ENCODE measurements at places on chromosomes 6 and 20.

- DNase-seq: no peak
Measured at GRCh38 chr6:55822815-55823214, 52.6 kb downstream of the BMP5 start.

GRCh38 chr6:88165087-88165843 is 882 bp downstream of the CNR1 start:
- no peak for DNase-seq

- peak; percentile 56 for DNase-seq
Measured at GRCh38 chr6:137874204-137875057, 7.4 kb downstream of the TNFAIP3 start.

- DNase-seq: no peak
Measured at GRCh38 chr20:54070187-54070987, at the start of gene BCAS1. BCAS1 (minus strand) TSS chr20:54070594; CDS start chr20:54058718, 11,876 bp downstream.

DNA sequence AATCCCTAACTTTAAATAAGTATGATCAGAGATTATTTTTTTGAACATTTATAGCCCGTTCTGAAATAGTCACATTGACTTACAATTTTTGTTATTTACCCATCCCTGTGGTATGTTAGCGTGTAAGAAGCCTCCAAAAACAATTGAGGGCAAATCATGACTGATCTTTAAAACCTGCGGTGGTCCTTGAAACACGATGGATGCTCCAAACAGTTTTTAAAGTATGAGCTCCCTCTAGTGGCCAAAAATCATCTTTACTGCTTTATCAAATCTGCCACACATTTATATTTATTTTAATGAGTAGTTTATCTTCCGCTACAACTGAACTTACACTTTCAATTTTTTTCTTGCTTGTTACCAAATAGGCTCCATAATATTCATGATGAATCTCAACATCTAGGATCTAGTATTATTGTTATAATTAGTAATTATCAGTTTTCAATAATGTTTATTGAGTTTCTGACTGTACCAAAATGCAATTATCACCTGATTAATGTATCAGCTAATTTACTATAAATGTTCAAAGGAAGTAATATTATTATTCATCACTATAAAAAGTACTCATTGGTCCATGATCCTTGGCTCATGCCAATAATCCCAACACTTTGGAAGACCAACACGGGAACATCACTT is 52.2 kb downstream of the MARCKS start:
- peak; percentile 18 for DNase-seq

- no peak for DNase-seq
Measured at GRCh38 chr20:51862796-51863195, 60.5 kb upstream of the SALL4 start.

GRCh38 chr20:59043698-59044097 is 1.1 kb upstream of the PRELID3B start:
- DNase-seq: no peak

DNA sequence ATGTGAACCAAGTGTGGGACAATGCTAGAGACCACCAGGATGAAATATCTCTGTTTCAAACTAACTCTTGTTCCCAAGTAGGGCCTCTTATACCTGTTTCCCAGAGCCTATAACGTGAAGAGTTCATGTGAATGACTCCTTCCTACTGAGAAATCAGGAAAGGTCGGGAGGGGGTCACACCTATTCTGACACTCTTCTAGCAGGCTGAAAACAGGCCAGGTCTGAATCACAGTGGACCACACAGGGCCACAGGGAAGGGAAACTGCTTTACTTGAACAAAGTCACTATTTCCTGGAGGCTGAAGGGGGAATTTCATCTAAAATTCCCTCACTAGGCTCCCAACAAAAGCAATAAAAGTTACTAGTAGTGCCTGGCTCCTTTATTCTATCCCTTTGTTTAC is 88.4 kb upstream of the BMP2 start:
- no peak for DNase-seq

- DNase-seq: no peak
Measured at GRCh38 chr20:34708621-34709043, 4.5 kb downstream of the TP53INP2 start.

- DNase-seq: no peak
Measured at GRCh38 chr6:72616406-72617015, 5.4 kb upstream of the KCNQ5 start.

GRCh38 chr20:36644032-36644705 is 1.8 kb downstream of the SLA2 start:
- no peak for DNase-seq

- DNase-seq: no peak
Measured at GRCh38 chr20:48139262-48140041, 354.2 kb upstream of the SULF2 start.

- no peak for DNase-seq
Measured at GRCh38 chr6:154206141-154206540, 150.5 kb downstream of the IPCEF1 start.

DNA sequence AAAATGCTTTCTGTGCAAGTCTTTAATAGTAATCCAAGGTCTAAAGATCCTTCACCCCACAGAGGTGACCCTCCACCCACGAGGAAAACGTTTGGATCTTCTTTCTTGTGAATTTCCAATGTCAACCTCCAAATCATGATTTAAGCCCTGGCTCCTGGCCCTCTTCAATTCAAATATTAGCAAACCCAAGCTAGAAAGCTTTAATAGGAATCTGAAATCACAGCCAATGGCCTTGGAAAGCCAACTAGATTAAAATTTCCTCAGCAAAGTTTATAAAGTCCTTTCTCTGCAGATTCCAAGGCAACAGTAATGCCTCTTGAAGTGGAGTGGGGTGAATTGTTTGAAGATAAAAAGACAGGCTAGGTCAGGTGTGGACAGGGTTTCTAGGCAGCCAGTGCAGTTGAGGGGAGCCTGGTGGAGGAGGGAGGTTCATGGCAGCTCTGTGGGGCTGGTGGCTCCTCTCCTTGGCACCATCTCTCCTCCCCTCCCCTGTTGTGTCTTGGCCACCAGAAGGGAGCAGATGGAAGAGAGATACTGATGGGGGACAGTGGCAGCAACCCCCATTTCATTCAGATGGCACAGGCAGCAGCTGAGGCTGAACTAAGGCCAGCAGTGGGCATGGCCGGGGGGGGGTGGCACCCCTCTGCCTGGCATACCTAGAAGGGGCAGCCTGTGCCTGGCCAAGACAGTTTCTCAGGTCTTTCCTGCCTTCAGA is 12.0 kb upstream of the UQCC2 start:
- no peak for DNase-seq

- DNase-seq: no peak
Measured at GRCh38 chr20:45341579-45341938, 6.7 kb downstream of the SDC4 start.

DNA sequence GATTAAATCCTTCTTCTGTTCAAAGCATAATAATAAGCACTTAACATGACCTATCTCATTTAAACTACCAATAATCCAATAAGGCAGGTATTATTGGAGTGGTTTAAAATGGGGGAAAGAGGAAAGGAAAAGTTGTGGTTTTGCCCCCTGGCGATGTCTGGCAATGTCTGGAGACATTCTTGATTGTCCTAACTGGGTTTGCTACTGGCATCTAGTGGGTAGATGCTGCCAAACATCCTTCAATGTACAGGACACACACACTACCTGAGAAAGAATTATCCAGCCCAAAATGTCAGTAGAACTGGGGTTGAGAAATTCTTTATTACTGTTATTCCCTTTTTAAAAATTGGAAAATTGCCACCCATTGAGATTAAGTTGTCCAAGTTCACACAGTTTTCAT is 25.2 kb upstream of the SRSF6 start:
- no peak for DNase-seq

GRCh38 chr20:54122189-54122588 is 51.6 kb downstream of the CYP24A1 start:
- peak; percentile 92 for DNase-seq

DNA sequence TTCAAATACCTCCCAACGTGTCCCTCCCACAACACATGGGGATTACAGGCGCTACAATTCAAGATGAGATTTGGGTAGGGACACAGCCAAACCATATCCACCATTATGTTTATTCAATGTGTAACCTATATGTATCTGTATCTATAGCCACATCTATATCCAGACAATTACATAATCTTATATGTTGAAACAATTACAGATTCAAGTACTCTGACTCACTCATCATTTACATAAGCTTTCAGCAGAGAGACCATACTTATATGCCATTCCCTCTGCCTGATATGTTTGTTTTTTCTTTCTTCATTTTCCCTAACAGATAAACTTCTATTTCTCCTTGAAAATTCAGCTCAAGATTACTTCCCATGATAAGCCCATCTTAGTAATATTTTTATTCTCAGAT is 163.6 kb downstream of the LAMA2 start:
- DNase-seq: no peak

GRCh38 chr6:90249034-90249433 is 47.6 kb downstream of the BACH2 start:
- no peak for DNase-seq

GRCh38 chr6:132194529-132194928 is 206.7 kb downstream of the MOXD1 start:
- DNase-seq: no peak

DNA sequence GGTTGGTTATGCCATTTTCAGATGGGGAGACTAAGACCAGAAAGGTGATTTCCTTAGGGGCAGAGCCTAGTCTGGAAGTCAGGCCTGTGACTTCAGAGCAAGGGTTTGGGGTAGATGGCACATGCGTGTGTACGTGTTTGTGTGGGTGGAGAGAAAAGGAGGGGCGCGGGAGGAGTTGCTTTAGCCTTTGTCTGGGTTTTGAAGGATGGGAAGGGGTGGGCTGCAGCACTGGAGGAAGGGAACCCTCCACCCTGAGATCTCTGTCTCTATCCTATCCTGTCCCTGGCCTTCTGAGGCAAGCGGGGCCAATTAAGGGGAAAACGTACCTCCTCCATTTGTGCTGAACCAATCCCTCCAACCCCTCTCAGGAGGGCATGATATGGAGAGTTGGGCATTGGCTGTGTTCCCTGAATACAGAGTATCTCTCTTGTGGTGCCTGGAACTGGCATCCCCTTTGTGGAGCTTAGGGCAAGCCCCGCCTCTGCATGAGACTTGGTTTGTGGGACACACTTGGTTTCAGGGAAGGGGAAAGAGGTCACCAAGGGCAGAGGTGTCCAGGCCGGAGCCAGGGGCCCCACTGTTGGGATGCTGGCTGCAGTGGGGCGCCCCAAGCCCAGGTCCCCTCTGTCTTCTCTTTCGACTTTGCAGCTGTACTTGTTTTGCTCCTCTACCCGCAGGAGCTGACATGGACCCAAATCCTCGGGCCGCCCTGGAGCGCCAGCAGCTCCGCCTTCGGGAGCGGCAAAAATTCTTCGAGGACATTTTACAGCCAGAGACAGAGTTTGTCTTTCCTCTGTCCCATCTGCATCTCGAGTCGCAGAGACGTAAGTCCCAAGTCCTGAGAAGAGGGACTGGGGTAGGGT is at the start of gene DBNDD2:
Gene DBNDD2 (plus strand): TSS at position 507 of the 863 bp plus-strand sequence. CDS start 179 bp downstream, at position 686.
- no peak for DNase-seq

Measured in Caki2 (cell line).